Bone marrow (tissue), 2 donors: ENCODE measurements at places on chromosomes 7 and 10.

- no peak for DNase-seq
Observed at GRCh38 chr7:40622941-40623501, 488.2 kb downstream of the SUGCT start.

GRCh38 chr7:44292876-44293560 is 32.4 kb downstream of the CAMK2B start:
- DNase-seq, result no peak

GRCh38 chr7:155533827-155534690 is 12.3 kb downstream of the CNPY1 start:
- DNase-seq, result no peak

DNA sequence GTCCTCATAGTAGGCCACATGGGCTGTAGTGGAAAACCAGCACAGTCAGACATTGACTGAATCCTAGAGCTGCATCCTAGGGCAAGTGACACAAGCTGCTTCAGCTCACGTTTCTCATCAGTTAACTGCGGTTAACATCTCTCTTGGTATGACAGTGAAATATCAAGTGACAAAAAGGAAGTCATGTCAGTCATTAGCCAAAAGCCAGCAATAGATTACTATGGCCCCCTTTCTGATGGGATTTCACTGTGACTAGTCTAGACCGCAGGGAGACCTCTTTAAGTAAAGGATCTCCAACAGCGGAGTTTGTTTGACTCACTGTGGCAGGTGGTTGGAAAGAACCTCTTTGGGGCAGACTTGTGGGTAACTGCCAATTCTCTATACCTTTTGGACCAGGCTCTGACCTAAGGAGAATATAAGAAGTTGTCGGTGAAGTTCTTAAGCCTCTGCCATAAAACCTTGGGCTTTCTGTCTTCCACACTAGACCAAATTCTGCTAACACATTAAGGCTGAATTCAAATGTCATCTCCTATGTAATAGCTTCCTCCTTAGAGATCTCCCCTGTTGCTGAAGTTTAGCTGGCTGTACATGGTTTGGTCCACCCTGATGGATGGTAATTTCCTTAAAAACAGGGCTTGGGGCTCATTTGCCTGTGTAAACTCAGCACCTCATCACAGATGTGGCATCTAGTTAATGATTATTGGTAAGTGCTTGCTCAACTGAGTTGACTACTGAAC is 115.3 kb downstream of the SGMS1 start:
- no peak for DNase-seq

GRCh38 chr10:71032887-71033286 is 144.5 kb upstream of the PCBD1 start:
- no peak for DNase-seq

GRCh38 chr7:101937717-101938514 is 120.5 kb downstream of the CUX1 start:
- no peak for DNase-seq

GRCh38 chr7:127755521-127755920 is 103.5 kb downstream of the SND1 start:
- no peak for DNase-seq

DNA sequence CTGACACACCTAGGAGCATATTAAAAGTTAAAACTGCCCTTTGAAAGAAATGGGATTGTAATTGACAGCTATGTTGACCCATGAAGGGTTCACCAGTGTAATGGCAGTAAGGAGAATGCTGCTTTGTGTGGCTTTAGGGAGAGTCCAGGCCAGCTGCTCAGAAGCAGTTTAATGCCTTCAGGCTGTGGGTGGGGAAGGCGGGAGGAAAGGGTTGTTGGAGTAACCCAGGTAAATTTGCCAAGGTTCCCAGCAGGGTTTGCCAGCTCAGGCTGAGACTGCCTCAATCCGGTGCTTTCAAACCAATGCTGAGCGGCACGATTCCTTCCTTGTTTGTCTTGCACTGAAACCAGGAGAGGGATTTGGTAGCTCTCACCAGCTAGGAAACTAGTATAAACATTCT is 637.2 kb downstream of the INHBA start:
- DNase-seq, result no peak

DNA sequence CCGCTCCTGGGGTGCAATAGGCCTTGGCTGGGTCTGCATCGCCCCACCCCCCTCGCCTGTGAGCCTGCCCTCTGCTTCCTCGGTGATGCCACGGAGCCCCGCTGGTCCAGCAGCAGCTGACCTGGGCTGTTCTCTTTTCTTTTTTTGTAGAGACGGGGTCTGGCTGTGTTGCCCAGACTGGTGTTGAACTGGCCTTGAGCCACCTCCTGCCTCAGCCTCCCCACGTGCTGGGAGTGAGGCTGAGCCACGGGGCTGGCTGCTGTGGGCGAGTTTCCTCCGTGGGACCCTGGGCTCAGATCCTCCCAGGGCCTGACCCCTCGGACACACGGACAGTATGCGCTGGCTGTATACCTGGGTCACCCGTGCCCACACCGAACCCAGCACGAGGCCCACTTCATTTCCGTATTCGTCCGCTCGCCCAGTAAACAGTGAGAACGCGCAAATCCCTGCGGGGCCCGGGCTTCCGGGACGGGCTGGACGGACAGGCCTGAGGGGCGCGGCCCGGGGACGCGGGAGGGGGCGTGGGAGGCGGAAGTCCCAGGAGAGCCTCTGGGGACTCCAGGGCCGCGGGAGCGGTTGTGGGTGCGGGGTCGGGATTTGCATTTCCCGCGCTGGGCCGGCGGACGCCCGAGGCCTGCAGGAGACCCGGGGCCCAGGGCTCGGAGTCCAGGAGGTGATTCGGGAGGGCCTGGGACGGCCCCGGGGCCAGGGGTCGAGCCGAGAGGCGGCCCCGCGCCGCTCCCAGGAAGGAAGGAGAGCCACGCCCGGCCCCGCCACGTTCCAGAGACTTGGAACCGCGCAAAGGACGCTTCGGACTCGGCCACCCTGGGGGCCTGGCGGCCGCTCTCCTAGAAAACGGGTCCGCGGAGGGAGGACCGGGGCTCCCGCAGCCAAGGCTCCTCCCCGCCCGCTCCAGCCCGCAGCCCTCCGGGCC is 57.7 kb upstream of the DNAJB6 start:
- peak; percentile 31 for DNase-seq

GRCh38 chr7:158837790-158838637 is 8.7 kb upstream of the ESYT2 start:
- no peak for DNase-seq

DNA sequence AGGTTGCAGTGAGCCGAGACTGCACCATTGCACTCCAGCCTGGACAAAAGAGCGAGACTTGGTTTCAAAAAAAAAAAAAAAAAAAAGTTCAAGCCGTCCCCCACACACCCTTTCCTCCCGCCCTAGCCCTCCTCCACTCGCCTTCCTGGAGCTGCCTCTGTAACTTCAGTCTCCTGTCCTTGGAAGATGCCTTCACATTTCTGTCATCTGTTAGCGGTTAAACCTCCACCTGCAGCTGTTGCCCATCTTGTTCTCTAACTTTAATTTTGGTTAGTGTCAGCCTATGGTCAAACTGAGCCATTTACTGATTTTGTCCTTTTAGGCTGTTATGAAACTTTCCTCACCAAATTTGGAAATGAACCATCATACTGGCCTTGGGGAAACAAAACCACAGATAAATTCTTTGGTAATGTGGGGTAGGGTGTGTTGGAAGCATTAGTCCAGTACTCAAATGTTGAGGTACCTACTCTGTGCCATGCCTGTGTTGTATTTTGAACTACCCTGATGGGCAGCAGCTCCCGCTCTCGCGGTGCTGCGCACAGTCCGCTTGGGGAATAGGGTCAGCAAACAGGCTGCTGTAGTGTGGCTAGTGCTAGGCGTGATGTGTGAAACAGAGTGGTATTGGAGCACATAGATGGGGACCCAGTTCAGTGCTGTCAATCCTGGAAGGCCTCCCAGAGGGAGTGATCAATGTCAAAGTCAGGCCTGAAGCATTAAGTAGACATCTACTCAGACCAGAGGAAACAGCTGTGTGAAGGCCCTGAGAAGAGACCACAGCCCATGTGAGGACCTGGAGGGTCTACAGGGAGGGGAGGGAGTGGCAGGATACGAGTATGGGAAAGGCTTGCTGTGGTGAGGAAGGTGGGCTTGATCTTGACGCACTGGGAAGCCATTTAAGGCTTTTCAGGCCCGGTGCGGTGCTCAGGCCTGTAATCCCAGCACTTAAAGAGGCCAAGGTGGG is 26.9 kb downstream of the SFXN4 start:
- DNase-seq, result no peak

GRCh38 chr7:85851571-85852193 is 664.8 kb upstream of the SEMA3D start:
- peak; percentile 20 for DNase-seq

GRCh38 chr10:24690961-24691512 is 32.6 kb downstream of the ARHGAP21 start:
- no peak for DNase-seq

DNA sequence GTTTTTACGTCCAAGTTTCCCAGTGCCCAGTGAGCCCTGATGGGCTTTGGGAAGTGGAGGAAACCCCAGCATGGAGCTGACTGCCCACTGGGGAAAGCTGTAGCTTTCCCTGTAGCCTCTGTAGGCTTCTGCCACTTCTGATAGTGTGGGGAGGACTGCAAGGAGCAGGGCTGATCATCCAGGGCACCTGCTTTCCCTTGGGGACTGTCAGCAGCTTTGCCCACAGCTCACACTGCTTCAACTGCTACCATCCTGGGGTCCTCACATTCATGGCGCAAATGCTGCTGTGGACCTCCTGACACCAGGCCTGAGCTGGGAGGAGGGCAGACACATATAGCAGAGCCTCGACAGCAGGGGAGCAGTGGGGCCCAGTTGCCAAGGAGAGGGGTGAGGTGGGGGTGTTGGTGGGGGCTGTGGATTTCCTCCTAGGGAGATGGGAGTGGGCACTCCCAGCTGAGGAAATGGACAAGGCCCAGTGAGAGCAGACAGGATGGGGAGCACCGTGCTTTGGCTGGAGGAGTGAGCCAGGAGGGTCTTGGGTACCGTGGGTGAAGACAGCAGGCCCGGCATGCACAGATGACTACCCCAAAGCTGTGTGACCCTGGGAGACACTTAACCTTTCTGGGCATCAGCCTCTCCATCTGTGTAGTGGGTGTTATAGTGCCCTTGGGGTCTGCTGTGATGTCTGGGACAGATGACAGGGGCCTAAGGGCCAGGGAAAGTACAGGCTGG is 16.2 kb downstream of the RAMP3 start:
- DNase-seq, result no peak

GRCh38 chr10:114504769-114505579 is 100.7 kb upstream of the AFAP1L2 start:
- no peak for DNase-seq

DNA sequence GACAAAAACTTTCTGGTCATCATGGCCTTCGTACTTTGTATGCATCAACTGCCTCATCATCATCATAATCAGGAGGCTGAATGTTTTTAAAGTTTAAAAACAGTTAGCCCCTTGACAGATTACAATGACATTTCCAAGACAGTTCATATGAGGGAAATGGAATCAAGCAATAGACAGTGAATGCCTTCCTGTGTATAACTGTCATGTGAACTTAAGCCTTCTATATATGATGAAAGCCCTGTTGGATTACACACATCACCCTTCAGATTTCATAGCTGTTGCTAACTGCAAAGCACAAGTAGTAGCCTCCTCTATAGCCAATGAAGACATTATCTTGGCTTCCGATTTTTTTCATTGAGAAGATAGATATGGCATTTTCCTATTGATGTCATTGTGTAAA is 154.0 kb downstream of the PLXDC2 start:
- no peak for DNase-seq

- no peak for DNase-seq
Observed at GRCh38 chr10:68135362-68135761, 26.1 kb downstream of the MYPN start.

DNA sequence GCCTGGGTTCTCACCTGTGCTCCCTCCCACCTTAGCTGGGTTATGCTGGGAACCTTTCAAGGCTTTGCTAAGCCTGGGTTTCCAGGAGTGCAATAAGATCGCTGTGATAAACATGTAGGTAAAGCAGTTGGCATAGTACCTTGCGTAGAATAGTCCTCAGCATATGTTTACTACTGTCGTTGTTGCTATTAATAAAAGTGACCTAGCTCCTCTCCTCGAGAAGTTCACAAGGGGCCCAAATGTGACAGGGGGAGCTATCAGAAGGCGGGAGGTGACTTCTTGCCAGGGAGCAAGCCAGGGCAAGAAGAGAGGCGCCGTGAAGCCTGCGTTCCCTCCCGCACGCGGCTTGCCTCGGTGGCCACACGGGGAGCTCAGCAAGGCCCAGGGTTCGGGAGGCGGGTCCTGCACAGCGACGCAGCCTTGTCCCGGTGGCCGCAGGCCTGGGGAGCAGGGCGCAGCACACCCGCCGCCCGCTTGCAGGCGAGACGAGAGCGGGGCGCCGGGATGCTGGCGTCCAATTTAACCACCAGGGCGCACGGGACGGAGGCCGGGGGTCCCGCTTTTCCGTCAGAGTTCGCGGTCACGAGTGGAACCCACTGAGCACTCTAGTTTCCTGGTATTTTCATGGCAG is 106.2 kb downstream of the SNX10 start:
- DNase-seq, result peak; percentile 43

DNA sequence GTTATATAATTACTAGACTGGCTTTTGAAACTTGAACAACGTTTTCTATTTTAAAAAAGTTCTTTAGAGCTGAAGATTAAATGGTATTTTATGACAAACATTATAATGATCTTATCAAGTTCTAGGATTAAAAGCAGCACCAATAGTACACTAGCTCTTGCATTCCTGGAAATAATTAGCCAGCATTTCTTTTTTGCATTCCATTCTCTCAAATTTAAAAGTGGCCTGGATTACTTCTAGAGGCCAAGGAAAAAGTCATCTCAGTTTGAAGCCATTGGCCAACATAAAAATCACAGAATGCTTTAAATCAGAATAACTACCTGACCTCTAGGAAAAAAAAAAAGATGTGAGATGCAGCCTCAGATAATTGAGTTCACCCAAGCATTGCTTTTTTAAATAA is 1326.4 kb upstream of the SORCS1 start:
- DNase-seq, result no peak

DNA sequence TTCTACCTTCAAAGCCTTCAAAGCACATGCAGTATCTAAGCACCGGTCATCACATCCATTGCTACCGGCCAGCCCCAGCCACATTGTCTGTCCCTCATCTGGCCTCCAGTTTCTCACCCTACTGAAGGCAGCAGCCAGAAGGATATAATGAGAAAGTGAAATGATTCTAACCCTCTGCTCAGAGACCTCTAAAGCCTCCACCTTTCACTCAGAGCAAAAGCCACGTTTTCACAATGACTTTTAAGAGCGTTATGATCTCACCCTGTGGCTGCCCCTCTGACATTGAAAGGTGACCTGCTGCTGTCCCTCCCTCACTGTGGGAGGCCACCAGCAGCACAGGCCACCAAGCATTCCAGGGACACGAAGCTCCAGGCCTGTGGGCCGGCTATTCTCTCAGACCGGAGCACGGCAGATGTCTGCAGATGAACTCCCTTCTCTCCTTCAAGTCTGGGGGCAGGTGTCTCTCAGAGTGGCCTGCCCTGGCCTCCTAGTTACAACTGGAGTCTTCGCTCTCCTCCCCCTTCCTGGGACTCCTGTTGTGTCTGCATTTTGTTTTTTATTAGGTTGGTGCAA is 94.9 kb upstream of the EEPD1 start:
- DNase-seq, result no peak
